Ureter (tissue), 1 donor: ENCODE measurements at places on chromosomes 13 and 19. TPM values are rescaled to one million over a fixed set of nuclear protein-coding genes. Genes with fewer than 3 reads are reported as not detected.

WDR62 gene
- total RNA-seq: 1.6 TPM

SYNE4 gene
- total RNA-seq: 4.1 TPM

NXNL1 gene
- not detected for total RNA-seq

MUC16 gene
- total RNA-seq: 0.18 TPM

REXO1 gene
- total RNA-seq: 39.3 TPM

CD33 gene
- total RNA-seq: 4.0 TPM

KIRREL2 gene
- total RNA-seq: not detected

KLK15 gene
- total RNA-seq: not detected

PABPC3 gene
- 0.29 TPM for total RNA-seq

ZNF180 gene
- 10.9 TPM for total RNA-seq

ZNF358 gene
- total RNA-seq: 34.3 TPM

TLE6 gene
- 3.6 TPM for total RNA-seq
